ENCODE measurements at places on chromosomes 2 and 18. TPM values are rescaled to one million over a fixed set of nuclear protein-coding genes. Genes with fewer than 3 reads are reported as not detected.

The KYNU gene
- 1.5 TPM for total RNA-seq

The CCDC148 gene
- total RNA-seq, result 1.0 TPM

The ADAM23 gene
- 3.1 TPM for total RNA-seq

The PSME4 gene
- 26.8 TPM for total RNA-seq

The IL1F10 gene
- not detected for total RNA-seq

The PSMD1 gene
- total RNA-seq, result 125 TPM

Measured in fibroblast of lung (primary cell).